ENCODE measurements at places on chromosomes 11 and 22. TPM values are rescaled to one million over a fixed set of nuclear protein-coding genes. Genes with fewer than 3 reads are reported as not detected.

Gene NAALADL1
- 11.9 TPM for total RNA-seq

Gene FKBP2
- total RNA-seq = 36.6 TPM

- no peak within 1 kb of the TSS for H3K27ac ChIP-seq
- H3K27me3 ChIP-seq = peaks cover 15% of the 10 kb centered on the region
- DNase-seq = peak; percentile 66
- no peaks in the 10 kb centered on the region for H3K36me3 ChIP-seq
- H3K4me3 ChIP-seq = peak within 1 kb of the TSS; percentile 70
- peaks cover 1% of the 10 kb centered on the region for H3K4me1 ChIP-seq
Measured at GRCh38 chr22:50269970-50270665, at the start of gene MAPK11. Gene MAPK11 (minus strand): TSS chr22:50270380. CDS start chr22:50270292, 88 bp downstream.

Gene KIAA1671
- 10.5 TPM for total RNA-seq

DNA sequence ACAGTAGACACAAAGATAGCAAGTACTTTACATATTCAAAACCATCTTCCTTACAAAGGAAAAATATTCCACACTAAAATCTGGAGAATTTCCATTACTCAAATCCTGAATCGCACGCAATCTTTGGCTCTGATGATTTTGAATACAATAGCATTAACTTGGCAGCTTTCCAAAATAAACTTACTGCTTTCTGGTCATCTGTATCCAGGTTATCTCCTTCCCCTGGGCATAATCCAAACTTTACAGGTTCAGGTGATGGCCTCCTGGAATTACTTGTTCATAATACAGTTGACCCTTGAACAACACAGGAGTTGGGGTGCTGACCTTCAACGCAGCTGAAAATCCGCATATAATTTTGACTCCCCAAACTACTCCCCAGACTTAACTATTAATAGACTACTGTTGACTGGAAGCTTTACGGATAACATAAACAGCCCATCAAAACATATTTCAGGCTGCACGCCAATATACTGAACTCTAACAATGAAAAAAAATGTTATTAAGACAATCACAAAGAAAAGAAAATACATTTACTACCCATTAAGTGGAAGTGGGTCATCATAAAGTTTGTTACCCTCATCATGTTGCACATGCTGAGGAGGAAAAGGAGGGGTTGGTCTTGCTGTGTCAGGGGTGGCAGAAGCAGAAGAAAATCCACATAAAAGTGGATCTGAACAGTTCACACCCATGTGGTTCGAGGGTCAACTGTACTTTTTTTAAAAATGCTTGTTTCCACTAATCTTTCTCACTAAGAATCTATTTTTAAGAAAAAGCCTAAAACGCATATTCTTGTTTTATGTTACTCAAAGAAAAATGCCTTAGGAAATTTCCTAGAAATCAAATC lies 6.5 kb downstream of the MTMR2 start:
- H3K4me1 ChIP-seq = peaks cover 21% of the 10 kb centered on the region
- H3K27ac ChIP-seq = no peak overlapping the region
- H3K4me3 ChIP-seq = no peak overlapping the region
- DNase-seq = no peak
- H3K36me3 ChIP-seq = no peaks in the 10 kb centered on the region

DNA sequence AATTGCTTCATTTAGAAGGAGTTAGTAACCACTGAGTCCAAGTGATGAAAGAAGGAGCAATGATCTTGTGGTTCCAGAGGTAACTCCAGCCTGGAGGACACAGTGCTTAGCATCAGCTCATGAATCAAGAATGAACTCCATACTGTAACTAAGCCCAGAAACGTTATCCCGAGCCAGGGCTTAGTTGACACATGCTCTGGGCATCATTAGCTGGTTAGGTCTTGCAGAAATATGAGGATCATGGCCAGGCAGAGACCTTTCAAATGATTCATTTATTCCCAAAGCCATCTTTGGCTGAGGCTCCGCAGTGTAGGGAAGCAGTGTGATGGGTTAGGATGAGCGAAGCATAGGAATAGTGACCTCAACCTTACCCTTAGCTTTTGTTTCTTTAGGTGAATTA lies 277.4 kb downstream of the FAM76B start:
- no peak overlapping the region for H3K4me3 ChIP-seq
- H3K27me3 ChIP-seq = no peaks in the 10 kb centered on the region
- no peak for DNase-seq
- H3K36me3 ChIP-seq = no peaks in the 10 kb centered on the region
- no peak overlapping the region for H3K27ac ChIP-seq

- H3K27ac ChIP-seq = peak overlapping the region; percentile 94
- H3K36me3 ChIP-seq = no peaks in the 10 kb centered on the region
- H3K27me3 ChIP-seq = peaks cover 8% of the 10 kb centered on the region
- DNase-seq = peak; percentile 69
Measured at GRCh38 chr11:124746621-124747243, 5.3 kb downstream of the VSIG2 start.

- H3K27ac ChIP-seq = no peak overlapping the region
- no peak for DNase-seq
- H3K4me1 ChIP-seq = no peaks in the 10 kb centered on the region
- no peaks in the 10 kb centered on the region for H3K36me3 ChIP-seq
- no peaks in the 10 kb centered on the region for H3K27me3 ChIP-seq
Measured at GRCh38 chr11:41954034-41954433, 494.6 kb upstream of the LRRC4C start.

DNA sequence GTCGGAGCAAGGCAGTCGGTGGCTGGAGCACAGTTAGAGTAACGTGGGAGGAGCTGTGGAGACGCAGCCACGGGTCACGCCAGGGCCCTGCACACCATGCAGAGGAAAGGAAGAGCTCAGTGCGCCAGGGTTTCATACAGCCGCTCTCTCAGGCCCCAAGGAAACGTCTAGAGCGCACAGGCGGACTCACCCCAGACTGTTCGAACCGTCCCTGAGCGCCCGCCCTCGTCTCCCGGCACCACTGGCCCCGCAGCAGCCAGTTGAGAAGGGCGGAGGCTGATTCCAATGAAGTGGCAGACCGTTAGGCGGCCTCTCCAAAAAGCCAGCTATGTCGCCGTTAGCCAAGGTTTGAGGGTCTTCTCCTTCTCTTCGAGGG lies 483 bp upstream of the HYLS1 start:
- H3K27ac ChIP-seq = peak overlapping the region; percentile 98
- H3K4me1 ChIP-seq = peaks cover 36% of the 10 kb centered on the region
- peaks cover 2% of the 10 kb centered on the region for H3K27me3 ChIP-seq
- no peak for DNase-seq
- H3K4me3 ChIP-seq = peak overlapping the region; percentile 86
